ACHN (cell line): ENCODE measurements at places on chromosomes 7 and 10.

- DNase-seq: peak; percentile 73
Measured at GRCh38 chr7:134885967-134886352, 100.3 kb upstream of the AGBL3 start.

- DNase-seq: no peak
Measured at GRCh38 chr10:11336722-11337162, 274.7 kb downstream of the USP6NL start.

DNA sequence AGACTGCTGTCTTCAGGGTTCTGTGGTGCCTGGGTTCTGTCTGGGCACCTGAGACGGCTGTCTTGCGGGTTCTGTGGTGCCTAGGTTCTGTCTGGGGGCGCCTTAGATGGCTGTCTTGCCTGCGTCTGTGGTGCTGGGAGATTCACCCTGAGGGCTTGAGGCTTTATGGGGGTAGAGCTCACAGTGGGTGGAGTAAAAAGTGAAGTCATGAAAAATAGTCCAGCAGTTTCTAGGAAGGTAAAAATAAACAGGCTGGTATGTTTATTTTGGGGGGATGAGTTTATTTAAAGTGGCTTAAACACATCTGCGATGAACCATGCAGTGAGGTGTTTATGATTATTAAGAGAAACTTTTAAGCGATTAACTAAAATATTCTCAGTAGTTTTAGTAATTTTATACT is 64.2 kb downstream of the NKX6-2 start:
- no peak for DNase-seq

DNA sequence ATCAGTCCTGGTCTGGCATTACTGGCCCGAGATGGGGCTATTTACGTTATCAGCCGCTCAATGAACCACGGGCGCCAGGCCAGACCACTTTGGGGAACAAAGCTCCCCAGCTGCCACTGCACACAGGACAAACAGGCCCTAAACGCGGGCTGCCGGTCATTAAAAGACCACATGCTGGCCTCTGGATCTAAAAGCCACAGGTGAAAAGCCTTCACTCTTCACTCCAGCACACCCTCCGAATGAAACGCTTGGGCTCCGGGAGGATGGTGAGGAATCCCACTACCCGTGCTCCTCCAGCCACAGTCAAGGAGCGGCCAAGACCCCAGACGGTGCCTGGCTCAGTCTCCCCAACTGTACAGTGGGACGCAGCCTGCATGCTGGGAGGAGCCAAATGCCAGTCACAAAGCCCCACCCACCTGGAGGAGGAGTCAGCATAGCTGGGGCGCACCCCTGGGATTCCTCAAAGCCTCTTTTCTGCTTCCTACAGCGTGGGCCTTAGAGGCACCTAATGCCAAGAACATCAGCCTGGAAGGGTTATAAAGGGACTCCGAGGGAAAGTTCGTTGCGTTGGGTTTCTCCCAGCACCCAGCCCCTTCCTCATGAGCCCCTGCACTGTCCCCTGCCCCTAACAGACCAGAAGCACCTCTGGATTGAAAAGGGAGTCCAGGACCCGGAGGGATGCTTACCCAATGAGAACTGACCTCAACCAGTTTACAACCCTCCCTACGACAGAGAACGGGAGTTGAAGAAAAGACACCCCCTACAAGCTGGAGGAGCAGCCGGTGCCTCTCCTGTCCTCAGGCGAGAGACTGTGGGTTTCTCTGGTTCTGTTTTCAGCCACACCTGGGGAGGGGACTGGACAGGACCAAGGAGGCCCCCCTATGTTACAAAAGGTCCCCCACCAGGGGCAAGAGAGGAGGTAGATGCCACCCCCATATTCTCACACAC is 4.7 kb downstream of the PDGFA start:
- DNase-seq: peak; percentile 30
